ENCODE measurements at places on chromosomes 5 and 9.

DNA sequence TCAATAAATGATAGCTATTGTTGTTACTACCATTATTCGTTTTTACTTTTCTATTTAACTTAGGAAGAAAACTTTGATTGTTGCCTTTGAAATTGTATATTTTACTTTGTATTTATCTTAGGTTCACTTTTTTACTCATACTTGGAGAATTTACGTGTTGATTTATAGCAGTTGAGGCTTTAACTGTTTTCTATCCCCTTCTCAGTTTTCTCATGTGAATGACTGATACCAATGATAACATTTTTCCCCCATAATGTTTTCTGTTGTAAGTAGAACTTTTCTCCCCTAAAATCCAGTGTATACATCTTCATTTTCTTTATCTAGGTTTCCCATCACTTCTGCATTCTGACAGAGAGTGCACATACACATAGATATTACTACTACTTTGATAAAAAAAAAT, 54.4 kb downstream of the FSD1L start:
- no peak for DNase-seq

DNA sequence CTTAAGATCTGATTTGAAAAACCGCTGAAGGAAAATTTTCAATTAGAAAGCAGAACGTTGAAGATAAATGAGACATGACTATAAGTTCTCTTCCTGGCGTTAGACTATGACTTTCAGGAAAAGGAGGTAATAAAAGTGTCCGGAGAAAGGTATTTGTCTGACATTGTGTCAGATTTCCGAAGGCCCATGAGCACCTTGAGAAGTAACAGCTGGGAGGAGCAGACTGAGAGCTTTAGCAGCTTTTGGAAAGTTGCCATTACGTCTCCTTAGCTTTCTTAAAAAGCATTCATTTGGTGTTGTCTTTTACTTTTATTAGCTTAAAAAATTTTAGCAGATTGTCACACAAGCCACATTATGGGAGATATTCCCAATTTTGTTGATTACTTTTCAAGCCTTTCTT, 363.5 kb downstream of the NDUFS4 start:
- DNase-seq: no peak

- DNase-seq: no peak
Measured at GRCh38 chr5:178186427-178186826, 744 bp downstream of the GMCL2 start.

DNA sequence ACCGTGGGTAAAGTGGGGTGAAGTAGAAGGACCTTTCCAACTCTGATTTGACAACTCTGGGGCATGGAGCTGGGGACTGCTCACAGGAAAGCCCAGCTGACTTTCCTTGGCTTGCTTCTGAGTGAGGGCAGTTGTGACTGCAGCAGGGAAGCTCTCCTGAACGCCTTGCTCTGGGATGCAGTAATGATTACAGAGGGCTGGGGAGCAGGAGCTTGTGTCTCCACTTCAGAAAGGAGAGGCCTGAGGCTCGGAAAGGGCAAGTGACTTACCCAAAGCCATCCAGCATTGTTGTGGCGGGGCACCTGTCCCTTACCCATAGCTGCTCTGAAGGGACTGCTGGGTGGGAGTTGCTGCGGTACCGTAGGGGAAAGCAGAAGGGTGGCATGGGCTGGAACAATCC, 41.2 kb downstream of the GSN start:
- no peak for DNase-seq

- DNase-seq: peak; percentile 74
Measured at GRCh38 chr5:80672140-80672736, 17.5 kb upstream of the DHFR start.

DNA sequence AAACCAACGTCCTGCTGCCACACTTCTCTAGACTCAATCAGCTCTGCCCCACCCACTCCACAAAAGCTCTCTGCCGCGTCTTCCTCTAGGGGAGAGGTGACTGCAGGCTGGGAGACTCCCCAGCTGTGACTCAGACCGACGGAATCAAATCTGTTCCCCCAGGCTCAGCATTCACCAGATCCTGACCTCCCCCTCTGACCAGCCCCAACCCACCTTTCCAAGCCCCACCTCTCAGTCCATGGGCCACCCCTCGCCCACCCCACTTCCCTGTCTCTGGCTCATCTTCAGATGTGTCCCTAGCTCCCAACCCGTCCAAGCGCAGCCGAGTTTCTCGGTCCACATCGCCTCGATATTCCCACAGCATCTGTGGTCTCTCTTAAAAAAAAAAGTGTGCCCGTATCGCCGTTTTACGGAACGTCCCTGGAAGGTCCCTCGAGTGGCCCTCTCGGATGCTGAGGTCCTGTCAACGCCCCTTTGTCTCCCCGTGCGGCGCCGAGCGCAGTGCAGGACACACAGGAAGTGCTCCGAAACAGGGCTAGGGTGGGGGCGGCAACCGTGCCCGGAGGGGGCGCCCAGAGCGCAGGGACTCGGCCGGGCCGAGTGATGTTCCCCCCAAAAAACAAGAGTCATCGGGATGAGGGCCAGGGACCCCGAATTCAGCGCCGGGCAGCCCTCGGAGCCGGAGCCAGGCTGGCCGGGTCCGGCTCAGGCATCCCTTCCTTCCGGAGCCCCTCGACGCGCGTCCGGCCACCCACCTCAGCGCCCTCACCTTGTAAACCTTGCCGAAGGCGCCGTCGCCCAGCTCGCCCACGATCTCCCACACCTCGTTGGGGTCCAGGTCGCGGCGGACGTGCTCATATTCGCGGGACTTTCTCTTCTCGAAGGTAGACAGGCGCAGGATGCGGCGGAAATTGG, 649 bp downstream of the STK10 start:
- DNase-seq: peak; percentile 74

DNA sequence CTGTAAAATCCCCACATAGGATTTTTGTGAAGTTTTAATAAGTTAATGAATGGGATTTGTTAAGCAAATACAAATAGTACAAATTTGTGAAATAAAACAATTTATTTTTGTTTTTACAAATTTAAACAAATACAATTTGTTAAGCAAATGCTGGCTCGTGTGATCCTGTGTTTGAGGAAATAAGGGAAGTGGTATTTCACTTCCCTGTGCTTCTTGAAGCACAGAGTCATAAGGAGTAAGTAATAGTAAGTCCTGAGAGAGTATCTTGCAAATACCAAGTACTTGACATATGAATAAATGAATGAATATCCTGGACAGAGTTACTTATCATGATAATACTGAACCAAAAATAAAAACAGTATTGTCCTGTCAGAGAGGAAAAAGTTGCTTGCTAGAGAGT, 9.1 kb downstream of the SMIM3 start:
- no peak for DNase-seq

DNA sequence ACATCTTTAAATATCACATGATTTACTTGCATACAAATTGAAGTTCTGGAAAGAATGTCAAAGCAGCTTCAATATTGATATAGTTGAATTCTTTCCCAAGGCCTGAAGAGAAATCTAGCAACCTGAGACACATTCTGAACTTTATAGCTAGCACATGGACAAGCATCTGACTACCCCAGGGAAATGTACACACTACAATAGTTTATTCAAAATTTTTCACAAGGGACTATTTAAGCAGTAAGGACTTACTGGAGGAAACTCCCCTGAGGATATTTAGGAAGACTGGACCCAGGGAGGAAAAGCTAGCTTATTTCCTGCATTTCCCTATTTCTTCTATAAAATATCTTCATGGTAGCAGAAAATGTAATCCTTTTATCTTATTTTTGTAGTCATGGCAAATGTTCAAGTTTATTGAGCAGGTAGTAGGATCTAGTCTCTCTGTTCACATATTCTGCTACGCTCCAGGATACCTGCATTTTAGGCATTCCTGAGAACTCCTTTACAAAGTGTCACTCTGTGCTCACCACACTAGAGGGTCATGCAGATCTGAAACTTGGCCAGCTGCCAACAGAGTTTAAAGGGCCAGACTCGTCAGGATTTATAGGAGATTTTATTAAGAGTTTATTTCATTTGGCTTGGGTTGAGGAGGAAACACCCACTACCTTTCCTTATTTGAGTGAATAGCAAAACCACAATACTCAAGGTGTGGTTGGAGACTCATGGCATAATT, 348.4 kb upstream of the FTMT start:
- peak; percentile 2 for DNase-seq

DNA sequence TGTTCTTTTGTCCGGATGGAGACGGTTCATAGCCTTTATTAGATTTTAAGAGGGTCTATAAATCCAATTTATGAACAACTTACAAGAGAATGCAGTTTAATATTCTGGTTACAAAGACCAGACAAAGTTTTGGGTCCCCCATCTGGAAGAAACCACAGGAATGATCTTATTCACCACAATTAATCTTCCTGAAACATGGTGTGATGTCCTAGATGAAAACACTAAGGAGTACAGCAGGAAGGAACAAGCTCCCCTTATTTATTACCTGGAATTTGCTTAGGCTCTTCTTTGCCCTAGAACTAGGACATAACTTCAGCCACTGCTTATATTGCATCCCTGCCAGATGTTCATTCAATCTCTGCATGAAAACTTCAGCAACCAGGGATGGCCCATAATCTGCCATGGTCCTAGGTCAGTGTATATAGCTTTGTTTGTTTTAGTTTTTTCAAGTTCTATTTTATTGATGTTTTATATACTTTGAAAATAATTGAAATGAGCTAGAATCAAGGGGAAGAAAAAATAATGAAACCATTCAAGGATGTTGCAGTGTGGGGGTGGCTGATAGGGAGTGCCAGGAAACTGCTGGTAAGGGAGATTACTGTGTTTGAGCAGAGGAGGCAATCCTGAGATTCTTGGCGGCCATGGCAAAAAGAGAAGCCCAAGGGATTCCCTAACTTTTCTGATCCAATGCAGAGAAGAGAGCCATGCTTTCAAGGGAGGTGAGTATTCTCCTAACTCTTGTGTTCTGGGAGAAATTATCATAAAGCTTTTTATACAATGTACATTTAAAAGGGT, 16.8 kb downstream of the TXNDC8 start:
- no peak for DNase-seq

GRCh38 chr9:89497978-89498851, at the start of gene SEMA4D:
Gene SEMA4D (minus strand): TSS chr9:89498113. CDS start chr9:89405456, 92,657 bp downstream.
- peak; percentile 77 for DNase-seq

- DNase-seq: no peak
Measured at GRCh38 chr9:135346438-135347050, 133.0 kb upstream of the PPP1R26 start.

DNA sequence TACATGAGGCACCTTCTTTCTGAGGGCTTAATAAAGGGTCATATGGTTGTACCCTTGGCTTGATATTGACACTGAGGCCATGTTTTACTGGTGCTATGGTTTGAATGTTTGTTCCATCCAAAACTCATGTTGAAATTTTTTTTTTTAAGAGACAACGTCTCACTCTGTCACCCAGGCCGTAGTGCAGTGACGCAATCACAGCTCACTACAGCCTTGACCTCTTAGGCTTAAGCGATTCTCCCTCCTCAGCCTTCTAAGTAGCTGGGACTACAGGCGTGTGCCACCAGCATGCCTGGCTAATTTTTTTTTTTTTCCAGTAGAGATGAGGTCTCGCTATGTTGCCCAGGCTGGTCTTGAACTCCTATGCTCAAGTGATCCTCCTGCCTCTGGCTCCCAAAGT, 20.9 kb downstream of the FAM151B start:
- DNase-seq: no peak

DNA sequence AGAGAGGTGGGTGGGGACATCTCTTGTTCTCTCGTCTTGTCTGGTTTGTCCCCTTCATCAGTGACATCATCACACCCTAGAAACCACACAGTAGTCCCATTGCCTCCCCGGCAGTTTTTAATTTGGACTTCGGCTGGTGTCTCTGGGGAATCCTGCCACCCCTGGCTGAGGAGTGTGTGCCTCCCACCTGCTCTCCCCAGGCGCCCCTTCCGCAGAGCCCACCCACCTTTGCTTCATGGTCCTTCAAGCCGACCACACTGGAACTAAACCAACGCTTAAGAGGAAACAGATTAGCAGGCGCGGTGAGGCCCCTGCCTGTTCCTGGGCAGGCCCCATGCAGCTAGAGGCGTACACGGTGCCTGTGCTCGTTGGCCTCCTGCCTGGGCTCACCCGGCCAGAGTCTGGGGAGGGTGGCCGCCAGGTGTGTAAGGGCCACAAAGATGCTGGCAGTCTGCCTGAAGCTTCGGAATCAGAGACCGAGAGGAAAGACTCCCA, 107.6 kb upstream of the SPRY4 start:
- no peak for DNase-seq

GRCh38 chr5:34915139-34915855, at the start of the genes BRIX1 and RAD1:
Gene BRIX1 (plus strand): TSS chr5:34915711. CDS start chr5:34915739, 28 bp downstream.
Gene RAD1 (minus strand): TSS chr5:34915504. CDS start chr5:34914892, 612 bp downstream.
- DNase-seq: peak; percentile 94

GRCh38 chr9:93129286-93129685, 4.8 kb downstream of the NINJ1 start:
- DNase-seq: no peak

- no peak for DNase-seq
Measured at GRCh38 chr5:32461441-32462120, 17.0 kb upstream of the ZFR start.

- no peak for DNase-seq
Measured at GRCh38 chr5:160480652-160481051, 59.0 kb downstream of the PTTG1 start.

GRCh38 chr5:76657683-76658311, 34.6 kb upstream of the F2RL2 start:
- no peak for DNase-seq

- no peak for DNase-seq
Measured at GRCh38 chr5:173857234-173857633, 30.9 kb upstream of the CPEB4 start.

Data from ACHN (cell line).